Neural cell (in vitro differentiated cells): ENCODE measurements at places on chromosomes 13 and 19. TPM values are rescaled to one million over a fixed set of nuclear protein-coding genes. Genes with fewer than 3 reads are reported as not detected.

CPT1C gene
- 204 and 240 TPM in 2 replicates for polyA plus RNA-seq

SWSAP1 gene
- polyA plus RNA-seq: 2.1 and 2.4 TPM in 2 replicates

SYCN gene
- not detected in 2 replicates for polyA plus RNA-seq

LILRB5 gene
- not detected in 2 replicates for polyA plus RNA-seq

DZIP1 gene
- polyA plus RNA-seq: 32.1 and 35.3 TPM in 2 replicates

NALCN gene
- polyA plus RNA-seq: 24.1 and 27.8 TPM in 2 replicates

CRLF1 gene
- polyA plus RNA-seq: 3.3 and 14.2 TPM in 2 replicates

LGI4 gene
- polyA plus RNA-seq: 0.63 and 3.1 TPM in 2 replicates

SPACA4 gene
- not detected in 2 replicates for polyA plus RNA-seq

UBE2L5 gene
- not detected in 2 replicates for polyA plus RNA-seq

PRODH2 gene
- polyA plus RNA-seq: not detected in 2 replicates

ZNF565 gene
- 9.4 and 9.7 TPM in 2 replicates for polyA plus RNA-seq

NCR1 gene
- not detected in 2 replicates for polyA plus RNA-seq

ZNF320 gene
- polyA plus RNA-seq: 35.7 and 53.5 TPM in 2 replicates

C19orf67 gene
- polyA plus RNA-seq: not detected in 2 replicates

EPSTI1 gene
- not detected in 2 replicates for polyA plus RNA-seq

ZNF175 gene
- polyA plus RNA-seq: 10.9 and 20.6 TPM in 2 replicates

KIR3DL1 gene
- not detected in 2 replicates for polyA plus RNA-seq

CCDC122 gene
- polyA plus RNA-seq: 0.14 and 0.79 TPM in 2 replicates

PLIN4 gene
- polyA plus RNA-seq: not detected in 2 replicates

AXL gene
- 0.10 TPM in 1 of 2 replicates, not detected in the other for polyA plus RNA-seq

CAPN12 gene
- not detected in 2 replicates for polyA plus RNA-seq

ODAD3 gene
- polyA plus RNA-seq: 3.4 and 5.4 TPM in 2 replicates

ZNF607 gene
- polyA plus RNA-seq: 8.9 and 13.4 TPM in 2 replicates

ADM5 gene
- 6.7 and 7.2 TPM in 2 replicates for polyA plus RNA-seq

C19orf53 gene
- polyA plus RNA-seq: 104 and 134 TPM in 2 replicates

SLC10A2 gene
- polyA plus RNA-seq: not detected in 2 replicates

ERVK3-1 gene
- polyA plus RNA-seq: 137 and 141 TPM in 2 replicates

RGCC gene
- polyA plus RNA-seq: not detected in 2 replicates

ZNF135 gene
- polyA plus RNA-seq: 13.7 and 17.2 TPM in 2 replicates
